Karpas-422 (cell line): ENCODE measurements at places on chromosomes 1 and 21.
A peak's percentile ranks its signal among the peaks of the same experiment; 100 is the strongest.

DNA sequence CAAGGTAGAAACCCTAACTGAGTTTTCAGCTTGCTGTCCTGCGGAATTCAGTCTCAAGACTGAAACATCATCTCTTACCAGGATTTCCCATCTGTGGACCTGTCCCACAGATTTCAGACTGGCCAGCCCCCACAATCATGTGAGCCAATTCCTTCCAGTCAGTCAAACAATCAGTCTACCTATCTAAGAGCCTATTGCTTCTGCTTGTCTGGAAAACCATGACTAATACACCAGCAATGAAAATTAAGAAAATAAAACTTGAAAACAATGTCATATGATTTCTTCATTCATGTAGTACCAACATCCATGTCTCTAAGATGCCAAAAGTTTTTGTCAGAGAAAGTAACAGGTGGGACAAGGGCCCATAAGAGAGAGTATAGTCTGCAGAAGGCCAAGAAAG is 57.6 kb upstream of the CRB1 start:
- no peaks in the 10 kb centered on the region for H3K4me1 ChIP-seq
- no peak overlapping the region for H3K4me3 ChIP-seq
- no peak for DNase-seq
- no peaks in the 10 kb centered on the region for H3K27me3 ChIP-seq
- no peaks in the 10 kb centered on the region for H3K36me3 ChIP-seq

DNA sequence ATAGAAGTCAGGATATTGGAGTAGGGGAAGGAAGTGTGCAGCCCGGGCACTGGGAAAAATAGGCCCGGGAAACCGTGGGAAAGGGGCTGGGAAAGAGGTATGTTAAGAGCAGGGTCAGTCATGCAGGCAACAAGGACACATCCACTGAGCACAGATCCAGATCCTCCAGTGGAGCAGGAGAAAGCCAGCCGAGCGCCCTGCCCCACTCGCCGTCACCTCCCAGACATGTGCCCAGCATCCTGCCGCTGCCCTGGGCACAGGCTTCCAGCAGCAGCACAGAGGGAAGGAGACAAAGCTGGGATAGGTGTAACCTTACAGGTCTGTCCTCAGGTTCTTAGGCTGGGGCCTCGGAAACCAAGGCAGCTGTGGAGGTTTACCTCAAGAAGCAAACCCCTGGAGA is 64.2 kb downstream of the FAM163A start:
- H3K4me1 ChIP-seq, result no peaks in the 10 kb centered on the region
- no peak overlapping the region for H3K27ac ChIP-seq
- H3K4me3 ChIP-seq, result no peak overlapping the region
- no peaks in the 10 kb centered on the region for H3K27me3 ChIP-seq
- no peak for DNase-seq
- H3K36me3 ChIP-seq, result no peaks in the 10 kb centered on the region

- no peak for DNase-seq
- H3K27me3 ChIP-seq, result no peaks in the 10 kb centered on the region
- peaks cover 38% of the 10 kb centered on the region for H3K4me1 ChIP-seq
- H3K36me3 ChIP-seq, result no peaks in the 10 kb centered on the region
- no peak overlapping the region for H3K27ac ChIP-seq
Observed at GRCh38 chr1:37944086-37944763, 2.6 kb downstream of the INPP5B start.

- H3K27ac ChIP-seq, result no peak overlapping the region
- H3K4me1 ChIP-seq, result peaks cover 31% of the 10 kb centered on the region
- peak overlapping the region; percentile 78 for H3K4me3 ChIP-seq
- no peak for DNase-seq
- H3K27me3 ChIP-seq, result no peaks in the 10 kb centered on the region
- H3K36me3 ChIP-seq, result peaks cover 14% of the 10 kb centered on the region
Observed at GRCh38 chr1:169890761-169891538, 2.7 kb downstream of the SCYL3 start.

DNA sequence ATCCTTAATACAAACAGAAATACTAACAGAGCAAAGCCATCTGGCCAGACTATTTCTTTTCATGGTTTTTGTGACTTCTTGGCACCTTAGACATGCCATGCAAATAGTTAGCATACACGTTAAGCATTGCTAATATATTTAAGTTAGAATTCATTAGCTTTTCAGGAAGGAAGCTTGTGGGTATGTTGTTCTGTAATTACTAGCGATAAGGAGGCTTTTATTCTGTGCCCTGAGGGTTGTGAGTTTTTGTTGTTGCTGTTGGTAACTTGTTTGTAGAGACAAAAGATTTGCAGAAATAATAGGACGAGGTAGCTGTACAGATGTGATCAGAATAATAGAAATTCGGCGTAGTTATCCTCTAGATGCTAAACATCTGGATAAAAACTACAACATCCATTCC is 305.3 kb downstream of the TM2D1 start:
- no peaks in the 10 kb centered on the region for H3K27me3 ChIP-seq
- DNase-seq, result no peak
- H3K27ac ChIP-seq, result no peak overlapping the region
- peaks cover 19% of the 10 kb centered on the region for H3K4me1 ChIP-seq

DNA sequence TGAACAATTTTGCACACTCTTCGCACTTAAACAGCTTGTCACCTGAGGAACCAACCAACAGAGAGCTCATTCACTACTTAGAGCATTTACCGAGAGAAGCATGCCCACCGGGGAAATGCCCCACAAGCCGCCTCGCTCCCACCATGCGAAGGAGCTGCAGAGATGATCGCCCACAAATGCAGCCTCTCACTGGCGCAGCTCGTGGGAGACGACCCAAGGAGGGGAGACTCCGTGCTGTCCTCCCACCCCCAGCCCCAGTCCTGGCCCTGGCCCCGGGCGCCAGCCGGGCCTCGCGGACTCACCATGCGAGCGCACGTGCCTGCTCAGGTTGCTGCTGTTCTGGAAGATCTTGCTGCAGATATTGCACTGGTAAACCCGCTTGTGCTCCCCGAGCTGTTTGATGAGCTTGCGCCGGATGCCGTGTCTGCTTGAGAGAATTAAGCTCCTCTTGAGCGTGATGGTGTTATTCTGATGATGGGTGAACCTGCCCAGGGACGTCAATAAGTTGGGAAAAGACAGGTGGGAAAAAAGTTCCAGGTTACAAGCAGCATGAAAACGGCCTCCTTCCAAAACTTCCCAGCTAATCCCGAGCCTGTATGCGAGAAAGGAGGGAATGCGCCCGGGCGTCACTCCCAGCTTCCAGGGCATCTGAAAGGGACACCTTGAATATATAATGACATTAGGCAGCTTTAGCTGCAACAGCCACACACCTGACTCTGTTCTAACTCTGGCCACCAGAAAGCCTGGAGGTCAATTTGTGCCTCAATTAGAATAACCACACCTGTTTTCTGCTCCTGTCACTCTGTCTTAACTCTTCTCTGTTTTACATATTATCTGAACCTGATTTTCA is 42.8 kb downstream of the PRDM15 start:
- no peak for DNase-seq
- peaks cover 23% of the 10 kb centered on the region for H3K4me1 ChIP-seq
- H3K36me3 ChIP-seq, result peaks cover 5% of the 10 kb centered on the region; the same call in 1 of the 2 replicates

DNA sequence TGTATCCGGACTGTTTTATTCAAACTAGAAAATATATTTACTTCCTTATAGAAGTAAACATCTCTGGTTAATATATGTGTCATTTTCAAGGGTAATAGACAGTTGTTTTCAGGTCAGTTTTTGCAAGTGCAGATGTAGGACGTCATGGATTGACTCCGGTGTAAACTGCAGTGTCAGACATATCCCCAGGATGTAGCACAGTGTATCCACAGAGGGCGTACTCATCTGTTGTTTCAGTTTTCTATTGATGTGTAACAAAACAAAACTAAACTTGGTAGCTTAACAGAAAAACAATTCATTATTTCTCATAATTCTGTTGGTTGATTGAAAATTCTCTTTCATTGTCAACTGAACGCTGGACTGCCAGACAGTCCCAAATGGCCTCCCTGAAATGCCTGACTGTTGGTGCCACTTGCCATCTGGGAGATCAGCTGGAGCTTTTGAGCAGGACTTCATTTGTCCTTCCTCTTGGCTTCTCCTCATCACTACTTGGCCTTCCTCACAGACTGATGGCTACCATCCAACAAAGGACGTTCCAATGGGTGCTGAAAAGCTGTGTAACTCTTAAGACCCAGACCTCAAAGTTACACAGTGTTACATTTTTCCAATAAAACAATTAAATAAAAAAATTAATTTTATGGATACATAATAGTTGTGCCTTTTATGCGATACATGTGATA is 181.6 kb downstream of the NCAM2 start:
- no peak overlapping the region for H3K4me3 ChIP-seq
- H3K36me3 ChIP-seq, result no peaks in the 10 kb centered on the region
- H3K4me1 ChIP-seq, result no peaks in the 10 kb centered on the region
- DNase-seq, result no peak

- peaks cover 4% of the 10 kb centered on the region; the same call in 1 of the 2 replicates for H3K4me1 ChIP-seq
- H3K27ac ChIP-seq, result no peak overlapping the region
- H3K4me3 ChIP-seq, result no peak overlapping the region
Observed at GRCh38 chr21:34983680-34984086, 65.4 kb downstream of the RUNX1 start.

- H3K27ac ChIP-seq, result no peak overlapping the region
- H3K4me1 ChIP-seq, result no peaks in the 10 kb centered on the region
- H3K36me3 ChIP-seq, result no peaks in the 10 kb centered on the region
- no peaks in the 10 kb centered on the region for H3K27me3 ChIP-seq
- H3K4me3 ChIP-seq, result no peak overlapping the region
- no peak for DNase-seq
Observed at GRCh38 chr1:96487971-96488370, 233.6 kb upstream of the PTBP2 start.

GRCh38 chr1:110850145-110850544 is 22.8 kb upstream of the CD53 start:
- no peaks in the 10 kb centered on the region for H3K4me1 ChIP-seq
- no peak overlapping the region for H3K4me3 ChIP-seq
- H3K27ac ChIP-seq, result no peak overlapping the region
- DNase-seq, result no peak
- no peaks in the 10 kb centered on the region for H3K36me3 ChIP-seq
- no peaks in the 10 kb centered on the region for H3K27me3 ChIP-seq

DNA sequence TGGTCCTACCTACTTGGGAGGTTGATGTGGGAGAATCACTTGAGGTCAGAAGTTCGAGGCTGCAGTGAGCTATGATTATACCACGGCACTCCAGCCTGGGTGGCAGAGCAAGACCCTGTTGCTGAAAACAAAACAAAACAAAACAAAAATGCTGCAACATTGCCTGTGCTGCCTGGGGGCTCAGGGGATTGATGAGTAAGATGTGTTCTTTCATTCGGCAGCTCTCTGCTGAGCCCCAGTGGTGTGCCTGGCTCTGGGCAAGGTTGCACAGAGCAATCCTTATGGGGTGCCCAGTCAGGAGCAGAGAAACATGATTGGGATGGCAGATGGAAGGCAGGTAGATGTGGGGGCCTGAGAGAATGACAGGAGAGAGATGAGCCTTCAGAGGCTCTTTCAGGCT is 28.6 kb upstream of the KDM4A start:
- H3K36me3 ChIP-seq, result no peaks in the 10 kb centered on the region
- no peaks in the 10 kb centered on the region for H3K27me3 ChIP-seq
- H3K4me1 ChIP-seq, result no peaks in the 10 kb centered on the region
- no peak overlapping the region for H3K4me3 ChIP-seq

- H3K27ac ChIP-seq, result peak overlapping the region; percentile 94
- no peaks in the 10 kb centered on the region for H3K27me3 ChIP-seq
- peaks cover 51% of the 10 kb centered on the region for H3K4me1 ChIP-seq
- no peaks in the 10 kb centered on the region for H3K36me3 ChIP-seq
- no peak for DNase-seq
Observed at GRCh38 chr1:241553886-241554592, 21.9 kb downstream of the KMO start.

DNA sequence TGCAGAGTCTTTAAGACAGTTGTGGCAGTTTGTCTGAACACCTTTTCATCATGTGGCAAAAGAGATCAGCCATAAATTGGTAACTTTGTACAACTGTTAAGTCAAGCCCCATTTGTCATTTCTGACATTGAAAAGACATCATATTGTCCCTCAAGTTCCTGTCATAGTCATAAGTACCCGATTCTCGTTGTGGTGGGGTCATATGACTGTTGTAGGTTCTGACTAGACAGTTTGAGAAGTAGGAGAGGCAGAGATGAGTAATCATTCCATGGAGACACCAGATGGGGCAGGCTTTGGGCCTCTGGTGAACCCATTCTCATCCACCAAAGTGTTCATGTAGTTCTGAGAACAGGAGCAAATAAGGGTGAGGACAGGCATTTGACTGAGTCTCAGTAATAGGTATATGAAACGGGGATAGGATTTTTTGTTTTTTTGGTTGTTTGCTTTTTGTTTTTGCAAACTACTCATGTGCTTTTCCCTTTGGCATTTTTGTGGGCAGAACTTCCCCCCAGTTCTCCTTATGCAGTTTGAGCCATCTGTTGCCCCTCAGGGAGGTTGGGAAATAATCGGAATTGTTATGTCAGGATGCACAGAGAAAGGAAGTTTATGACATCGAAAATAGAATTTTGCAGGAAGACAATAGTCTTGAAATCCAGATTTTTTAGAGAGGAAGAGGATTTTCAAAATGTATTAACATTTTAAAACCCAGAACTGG is 86.9 kb upstream of the KCNE2 start:
- no peak overlapping the region for H3K4me3 ChIP-seq
- H3K36me3 ChIP-seq, result no peaks in the 10 kb centered on the region
- no peaks in the 10 kb centered on the region for H3K27me3 ChIP-seq
- DNase-seq, result no peak
- no peak overlapping the region for H3K27ac ChIP-seq

- H3K4me3 ChIP-seq, result no peak overlapping the region
- H3K27me3 ChIP-seq, result no peaks in the 10 kb centered on the region
- no peak overlapping the region for H3K27ac ChIP-seq
Observed at GRCh38 chr1:2628191-2628932, 4.5 kb downstream of the MMEL1 start.

DNA sequence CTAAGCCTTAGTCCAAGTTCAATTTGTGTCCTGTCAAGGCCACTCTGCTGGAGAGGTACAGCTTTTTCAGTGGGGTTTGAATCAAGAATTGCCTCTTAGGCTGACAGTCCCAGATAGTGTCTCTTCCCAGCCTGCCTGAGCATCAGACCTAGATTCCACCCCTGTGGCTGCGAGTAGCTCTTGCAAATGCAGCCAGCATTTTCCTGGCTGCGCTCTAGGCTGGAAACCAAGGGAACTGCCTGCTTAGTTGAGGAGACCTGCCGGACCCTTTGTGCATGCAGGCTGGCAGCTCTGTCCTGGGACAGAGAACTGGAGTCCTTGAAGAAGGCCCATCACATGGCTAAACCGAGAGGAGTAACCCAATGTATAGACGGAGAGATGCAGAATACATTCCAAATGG is 293.7 kb downstream of the PCP4 start:
- no peak overlapping the region for H3K27ac ChIP-seq
- H3K36me3 ChIP-seq, result no peaks in the 10 kb centered on the region
- no peak overlapping the region for H3K4me3 ChIP-seq
- H3K4me1 ChIP-seq, result no peaks in the 10 kb centered on the region
- H3K27me3 ChIP-seq, result no peaks in the 10 kb centered on the region
- DNase-seq, result no peak

DNA sequence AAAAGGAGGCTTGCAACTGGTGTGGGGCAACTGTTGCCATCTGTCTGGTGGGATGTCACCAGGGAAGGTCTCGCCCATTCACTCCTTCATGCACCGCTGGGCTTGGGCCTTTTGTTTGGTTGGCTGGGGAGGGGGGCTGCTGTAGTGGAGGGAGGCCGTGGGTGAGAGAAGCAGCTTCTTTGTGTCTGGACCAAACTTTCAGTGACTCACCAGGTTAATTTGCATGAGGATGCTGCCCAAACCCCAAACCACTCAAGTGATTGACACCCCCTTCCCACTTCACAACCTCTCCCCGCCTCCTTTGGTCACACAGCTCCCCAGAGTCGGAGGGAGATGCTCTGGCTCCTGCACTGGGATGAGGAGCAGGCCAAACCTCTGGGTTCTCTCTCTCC is 19.7 kb downstream of the BTG2 start:
- no peaks in the 10 kb centered on the region for H3K36me3 ChIP-seq
- H3K27ac ChIP-seq, result peak overlapping the region; percentile 100
- peak; percentile 93 for DNase-seq
- peaks cover 88% of the 10 kb centered on the region for H3K4me1 ChIP-seq
